Activated CD4-positive, alpha-beta T cell treated with anti-CD3 and anti-CD28 coated beads for 36 hours (primary cell): ENCODE measurements at places on chromosomes 1 and 21. TPM values are rescaled to one million over a fixed set of nuclear protein-coding genes. Genes with fewer than 3 reads are reported as not detected.

FOXJ3 gene
- total RNA-seq: 54.0 TPM

DNA sequence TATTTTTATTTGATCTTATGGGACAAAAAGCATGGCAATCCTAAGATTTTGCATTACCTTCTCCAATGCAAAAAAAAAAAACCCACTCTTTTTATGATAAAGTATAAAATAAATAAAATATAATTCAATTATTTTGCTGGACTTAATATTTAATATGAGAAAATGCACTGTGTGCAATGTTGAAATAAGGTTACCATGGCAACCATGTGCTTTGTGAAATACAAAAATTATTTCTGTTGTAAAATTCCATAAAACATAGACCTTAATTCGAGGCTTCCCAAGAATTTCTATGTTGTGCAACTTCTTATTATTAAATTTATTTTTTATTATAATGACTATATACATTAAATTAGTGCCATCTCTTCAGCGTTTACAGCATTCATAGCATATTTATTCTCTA is 989.5 kb downstream of the MRPL39 start:
- H3K36me3 ChIP-seq: no peaks in the 10 kb centered on the region
- no peaks in the 10 kb centered on the region for H3K4me1 ChIP-seq

FCGR1A gene
- total RNA-seq: not detected

- DNase-seq: no peak
- peaks cover 24% of the 10 kb centered on the region for H3K4me1 ChIP-seq
- H3K27ac ChIP-seq: no peak overlapping the region
- H3K36me3 ChIP-seq: no peaks in the 10 kb centered on the region
- no peak overlapping the region for H3K4me3 ChIP-seq
These were observed 861 bp upstream of the DRAXIN start for GRCh38 chr1:11690397-11691301.

DNA sequence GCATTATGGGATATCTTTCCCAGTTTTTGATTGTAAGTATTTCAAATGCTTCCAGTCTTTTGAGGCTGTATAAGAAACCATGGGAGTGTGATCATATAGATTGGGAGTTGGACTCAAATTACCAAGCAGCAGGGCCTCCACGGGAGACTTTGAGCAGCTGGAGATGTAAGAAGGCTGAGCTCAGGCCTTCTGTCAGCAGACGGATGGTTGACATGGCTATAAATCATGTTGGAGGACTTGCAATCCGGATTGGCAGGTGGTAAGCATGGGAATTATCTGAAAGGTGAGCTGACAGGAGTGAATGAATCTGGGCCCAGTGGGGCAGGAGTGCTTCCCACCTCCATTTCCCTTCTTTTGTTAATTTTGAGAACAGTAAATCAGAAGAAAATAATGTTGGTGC is 83.2 kb upstream of the PPM1J start:
- H3K4me3 ChIP-seq: no peak overlapping the region
- peaks cover 2% of the 10 kb centered on the region for H3K27me3 ChIP-seq
- no peak for DNase-seq
- H3K4me1 ChIP-seq: no peaks in the 10 kb centered on the region
- H3K36me3 ChIP-seq: no peaks in the 10 kb centered on the region

DNA sequence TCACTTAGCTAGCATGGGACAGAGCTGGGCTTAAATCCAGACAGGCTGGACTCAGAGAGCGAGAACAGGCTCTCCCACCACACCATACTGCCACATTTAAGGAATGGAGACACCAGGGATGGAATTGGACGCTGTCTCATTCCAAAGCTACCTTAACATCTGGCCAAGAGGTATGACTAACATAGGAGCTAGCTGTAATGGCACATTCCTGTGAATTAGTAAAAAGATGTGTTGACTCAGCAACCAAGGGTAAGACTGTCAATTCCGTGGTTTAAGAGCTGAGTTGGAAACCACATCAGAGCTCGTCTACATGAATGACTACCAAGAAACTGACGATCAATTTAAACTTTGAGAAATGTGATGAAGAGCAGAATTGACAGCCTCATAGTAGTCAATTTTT is 8.3 kb upstream of the TNFRSF9 start:
- peak; percentile 50 for DNase-seq
- peaks cover 3% of the 10 kb centered on the region for H3K36me3 ChIP-seq
- no peaks in the 10 kb centered on the region for H3K27me3 ChIP-seq

DNA sequence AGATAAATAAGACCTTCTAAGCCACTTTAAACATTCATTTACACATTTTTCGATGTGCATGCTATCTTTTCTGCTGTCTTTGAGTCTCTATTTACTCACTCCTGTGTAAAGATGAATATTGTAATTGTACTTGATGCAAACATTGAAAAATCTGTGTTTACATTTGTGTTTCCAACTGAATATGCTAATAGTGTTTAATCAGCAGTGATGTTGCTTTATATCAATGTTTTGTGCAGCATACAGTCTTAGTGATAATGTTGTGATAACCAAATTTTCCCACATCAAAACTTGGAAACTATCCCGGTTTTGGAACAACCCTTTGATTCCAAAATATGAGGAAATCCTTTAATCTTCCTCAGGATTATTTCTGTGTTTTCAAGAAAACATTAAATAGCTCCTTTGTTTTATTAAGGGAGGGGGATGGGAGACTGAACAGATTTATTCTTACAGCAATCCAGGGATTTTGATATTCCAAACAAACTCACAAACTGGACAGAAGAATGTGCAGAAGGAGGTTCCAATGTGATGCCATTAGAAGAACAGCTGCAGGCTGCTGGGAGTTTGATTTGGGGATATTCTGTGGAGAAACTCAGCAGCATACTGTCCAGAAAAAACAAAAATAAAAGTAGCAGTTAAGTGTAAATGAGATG is 248.0 kb downstream of the S1PR1 start:
- H3K36me3 ChIP-seq: peaks cover 3% of the 10 kb centered on the region
- H3K4me1 ChIP-seq: no peaks in the 10 kb centered on the region
- no peak for DNase-seq
- H3K27ac ChIP-seq: no peak overlapping the region
- no peaks in the 10 kb centered on the region for H3K27me3 ChIP-seq

DNA sequence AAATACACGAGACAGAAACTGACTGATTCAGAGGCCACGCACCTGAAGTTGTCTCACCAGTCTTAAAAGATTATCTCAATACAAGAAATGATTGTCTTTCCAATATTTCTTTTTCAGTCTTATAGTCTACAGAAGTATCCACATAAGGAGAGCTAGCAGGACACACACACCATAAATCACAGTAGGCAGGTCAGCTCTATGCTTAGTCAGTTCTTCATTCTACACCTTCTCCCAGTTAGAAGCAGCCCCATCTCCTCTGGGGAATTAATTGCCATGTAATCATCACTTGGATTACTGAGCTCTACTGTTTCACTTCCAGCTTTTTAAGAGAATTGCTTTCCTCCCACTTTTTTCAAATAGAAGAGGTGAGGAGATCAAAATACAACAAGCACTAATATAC is 59.6 kb downstream of the SMYD3 start:
- no peak overlapping the region for H3K27ac ChIP-seq
- H3K27me3 ChIP-seq: no peaks in the 10 kb centered on the region
- DNase-seq: no peak
- H3K4me3 ChIP-seq: no peak overlapping the region
- peaks cover 5% of the 10 kb centered on the region for H3K4me1 ChIP-seq
- peaks cover 13% of the 10 kb centered on the region for H3K36me3 ChIP-seq
